HTR-8/SVneo (cell line): ENCODE measurements at places on chromosomes 4 and X.

DNA sequence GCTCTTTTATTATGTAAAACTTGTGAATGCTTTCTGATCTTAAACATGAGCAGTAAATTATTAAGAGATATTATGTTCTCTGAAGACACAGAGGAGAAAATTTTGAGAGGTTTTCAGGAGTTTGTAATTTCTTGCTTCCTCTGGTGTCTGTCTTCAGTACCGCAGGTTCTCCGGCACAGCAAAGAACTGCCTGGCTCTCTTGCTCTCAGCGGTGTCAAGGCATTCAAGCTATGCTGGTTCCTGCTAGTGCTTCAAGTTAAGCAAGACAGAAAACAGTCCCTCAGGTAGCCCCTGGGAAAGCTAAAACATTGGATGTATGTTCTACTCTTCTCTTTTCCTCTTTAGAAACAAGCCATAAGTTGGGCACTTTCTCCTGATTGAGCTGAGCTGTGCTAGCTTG is 120.2 kb upstream of the CENPE start:
- DNase-seq, result no peak

- no peak for DNase-seq
These were observed 68.9 kb downstream of the ARHGAP24 start for GRCh38 chr4:85543832-85544231.

DNA sequence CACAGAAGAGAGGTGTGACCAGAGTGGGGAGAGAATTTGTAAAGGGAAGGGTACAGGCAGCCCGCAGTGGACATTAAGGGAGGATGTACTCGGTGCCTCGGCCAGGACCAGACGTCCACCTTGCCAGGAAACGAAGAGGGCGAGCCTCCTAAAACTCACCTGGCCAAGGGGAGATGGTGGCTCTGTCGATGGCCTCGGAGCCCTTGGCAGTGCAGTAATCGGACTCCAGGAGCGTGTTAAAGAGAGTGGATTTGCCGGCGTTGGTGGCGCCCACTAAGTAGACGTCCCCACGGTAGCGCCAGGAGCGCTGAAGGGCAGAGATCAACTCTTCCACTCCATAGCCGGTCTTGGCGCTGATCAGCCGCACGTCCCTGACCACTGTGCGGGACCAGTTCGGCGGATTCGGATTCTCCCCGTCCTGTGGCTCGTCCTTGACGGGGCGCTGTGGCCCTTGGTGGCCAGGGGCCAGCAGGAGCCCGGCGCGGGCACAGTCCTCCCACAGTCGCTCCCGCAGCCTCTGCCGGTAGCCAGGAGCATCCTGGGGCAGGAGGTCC is 1.0 kb downstream of the NOA1 start:
- no peak for DNase-seq

DNA sequence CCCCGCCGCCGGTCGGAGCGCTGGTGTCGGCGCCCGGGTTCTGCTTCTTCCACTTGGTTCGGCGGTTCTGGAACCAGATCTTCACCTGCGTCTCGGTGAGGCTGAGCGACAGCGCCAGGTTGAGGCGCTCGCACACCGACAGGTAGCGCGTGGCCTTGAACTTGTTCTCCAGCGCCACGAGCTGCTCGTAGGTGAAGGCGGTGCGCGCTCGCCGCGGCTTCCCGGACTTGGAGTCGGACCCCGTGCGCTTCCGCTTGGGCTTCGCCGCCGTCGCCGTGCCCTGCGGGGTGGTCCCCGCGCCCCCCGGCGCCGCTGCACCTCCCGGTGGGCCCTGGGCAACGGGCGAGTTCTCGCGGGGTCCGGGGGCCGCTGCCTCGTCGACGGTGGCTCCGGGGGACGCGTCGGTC is 3.1 kb downstream of the NKX1-1 start:
- no peak for DNase-seq

DNA sequence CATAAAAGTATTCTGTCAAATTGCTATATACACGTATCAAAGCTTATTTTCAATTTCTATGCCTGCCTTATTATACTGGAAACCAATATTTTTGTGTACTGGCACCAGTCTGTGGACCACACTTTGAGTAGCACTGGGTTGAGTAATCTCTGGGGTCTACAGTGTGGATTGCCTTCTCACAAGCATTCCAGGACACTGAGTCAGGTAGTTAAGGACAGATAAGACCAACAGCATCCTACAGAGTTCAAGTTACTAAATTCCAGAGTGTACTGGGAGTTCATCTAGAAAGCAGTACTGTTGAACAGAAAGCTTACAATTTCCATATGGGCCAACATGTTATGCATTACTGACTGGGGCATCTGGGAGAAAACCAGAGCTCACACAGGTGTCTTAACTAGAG is 61.8 kb downstream of the VMA21 start:
- DNase-seq, result no peak
